ENCODE measurements at places on chromosomes 4 and X.

- no peak for DNase-seq
Measured at GRCh38 chrX:48531358-48531959, 8.1 kb upstream of the TBC1D25 start.

GRCh38 chr4:34953145-34953799, 1291.0 kb downstream of the ARAP2 start:
- peak; percentile 40 for DNase-seq

DNA sequence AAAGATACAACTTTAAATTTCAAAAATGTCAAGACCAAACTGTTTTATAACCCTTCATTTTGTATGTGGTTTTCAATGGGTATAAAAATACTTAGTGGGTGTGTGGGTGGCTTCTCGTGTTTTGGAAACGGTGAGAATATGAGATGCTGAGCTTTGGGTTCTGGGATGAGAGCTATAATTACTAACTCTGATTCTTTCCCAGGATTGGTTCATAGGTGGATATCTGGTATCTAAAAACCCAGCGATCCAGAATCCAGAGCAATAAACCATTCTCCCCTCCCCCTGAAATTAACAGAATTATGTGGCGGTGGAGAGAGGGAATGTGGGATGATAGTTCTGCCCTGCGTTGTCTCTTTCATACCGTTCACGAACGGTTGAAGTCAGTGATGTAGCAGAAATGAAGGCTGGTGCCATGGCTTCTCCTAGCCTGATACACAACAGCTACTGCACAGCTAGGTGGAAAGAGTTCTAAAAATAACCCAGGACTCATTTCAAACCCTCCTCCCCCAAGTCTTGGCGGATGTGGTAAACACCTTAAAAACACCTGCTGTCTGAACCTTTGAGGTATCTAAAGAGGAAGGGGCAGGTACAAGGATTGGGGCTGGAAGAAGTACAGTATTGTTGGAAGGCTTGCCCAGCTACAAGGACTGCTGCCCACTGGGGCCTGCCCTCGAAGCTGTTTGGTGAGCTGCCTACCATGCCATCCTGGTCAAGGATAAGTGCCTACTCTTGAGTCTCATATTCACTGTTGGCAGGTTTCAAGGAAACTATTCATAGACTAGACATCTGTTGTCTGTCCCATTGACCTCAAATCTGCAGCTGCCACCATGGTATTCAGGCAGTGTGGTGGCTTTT, 44.5 kb downstream of the SEPTIN11 start:
- no peak for DNase-seq

DNA sequence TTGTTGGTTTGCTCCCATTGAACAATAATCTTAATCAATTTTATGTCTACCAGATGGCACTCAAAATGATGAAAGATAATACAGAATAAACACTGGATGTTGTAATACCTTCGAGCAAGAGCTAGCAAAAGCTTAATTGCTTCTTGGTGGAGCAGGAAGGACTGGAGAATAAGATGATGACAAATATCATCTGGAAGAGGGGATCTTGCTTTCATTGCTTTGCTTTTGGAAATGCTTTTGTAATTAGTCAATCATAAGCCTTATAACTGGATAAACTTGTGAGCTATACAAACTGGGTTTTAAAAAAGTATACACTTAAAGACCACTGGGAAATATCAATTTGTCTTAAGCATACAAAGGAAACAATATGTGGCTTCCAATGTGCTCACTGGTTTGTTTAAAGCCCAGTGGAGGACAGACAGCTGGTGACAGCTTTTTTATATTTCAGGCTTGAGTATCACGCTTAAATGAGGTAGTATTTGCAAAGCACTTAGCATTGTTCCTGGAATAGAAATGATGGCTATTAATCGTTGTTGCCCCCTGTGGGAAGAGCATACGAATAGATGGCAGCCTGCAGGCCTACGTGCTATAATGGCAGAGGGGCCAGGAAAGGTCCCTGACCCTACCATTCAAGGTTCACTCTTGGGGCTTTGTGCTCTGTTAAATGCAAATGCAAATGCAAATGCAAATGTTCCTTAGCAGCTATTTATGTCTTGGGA, 61.2 kb downstream of the TMEM150C start:
- DNase-seq: no peak

DNA sequence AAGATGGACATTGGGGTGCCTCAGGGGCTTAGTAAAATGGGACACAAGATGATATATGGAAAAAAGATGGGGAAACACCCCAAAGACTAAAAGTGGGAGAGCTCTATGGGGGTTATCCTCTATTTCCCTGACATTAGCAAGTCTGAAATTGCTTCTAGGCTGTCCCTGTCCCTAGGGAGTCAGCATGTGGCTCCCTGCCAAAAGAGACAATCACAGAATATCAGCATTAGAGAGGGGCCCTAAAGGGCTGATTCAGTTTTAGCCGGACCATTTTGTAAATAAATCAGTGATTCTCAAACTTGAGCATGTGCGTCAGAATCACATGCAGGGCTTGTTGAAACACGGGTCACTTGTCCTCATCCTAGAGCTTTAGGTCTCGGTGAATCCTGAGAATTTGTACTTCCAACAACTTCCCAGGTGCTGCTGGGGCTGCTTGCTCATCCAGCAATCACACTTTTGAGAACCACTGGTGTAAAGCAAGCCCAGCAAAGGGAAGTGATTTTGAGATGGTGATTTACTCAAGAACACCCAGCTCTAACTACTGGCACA, 165.3 kb upstream of the DGKK start:
- no peak for DNase-seq

- no peak for DNase-seq
Measured at GRCh38 chrX:133610056-133610455, 194.8 kb upstream of the GPC4 start.

- DNase-seq: no peak
Measured at GRCh38 chr4:181684310-181684709, 558.9 kb upstream of the TENM3 start.

- no peak for DNase-seq
Measured at GRCh38 chr4:8318509-8318908, 49.0 kb downstream of the HTRA3 start.

GRCh38 chr4:76687746-76688448, 210.0 kb downstream of the SOWAHB start:
- DNase-seq: no peak

- DNase-seq: no peak
Measured at GRCh38 chr4:11073621-11074051, 355.1 kb downstream of the HS3ST1 start.

DNA sequence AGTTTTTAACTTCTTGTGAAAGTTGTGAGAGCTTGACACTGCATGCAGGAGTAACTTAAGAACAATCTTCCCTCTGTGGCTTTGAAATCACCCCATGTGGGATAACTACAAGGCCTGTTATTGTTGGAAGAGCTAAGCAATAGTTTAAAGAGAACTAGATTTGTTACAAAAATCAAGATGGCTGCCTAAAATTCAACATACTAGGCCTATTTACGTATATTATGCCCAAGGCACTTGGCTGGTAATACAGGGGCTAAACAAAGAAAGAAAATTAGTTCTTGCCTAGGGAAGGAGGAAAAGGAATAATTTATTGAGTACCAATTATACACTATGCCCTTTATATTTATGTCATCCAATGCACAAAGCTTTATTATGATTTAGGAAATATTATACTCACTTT, 36.1 kb downstream of the DMD start:
- DNase-seq: no peak

DNA sequence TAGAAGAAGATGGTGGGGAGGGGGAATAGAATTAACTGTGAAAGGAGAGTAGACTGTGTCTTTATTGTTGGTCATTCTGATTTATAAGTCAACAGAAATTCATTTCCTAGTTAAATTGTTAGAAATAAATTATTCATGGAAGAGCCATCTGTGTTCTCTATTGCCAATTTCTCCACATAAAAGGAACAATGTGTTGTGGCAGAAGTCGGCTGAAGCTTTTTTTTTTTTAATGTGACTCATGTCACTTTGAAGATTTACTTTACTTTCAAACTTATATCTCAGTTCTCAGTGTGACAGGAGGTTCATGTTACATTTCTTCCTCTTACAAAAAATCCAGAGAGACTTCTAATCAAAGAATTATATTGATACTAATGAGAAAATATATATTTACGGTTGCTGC, 60.5 kb downstream of the CPE start:
- DNase-seq: no peak

GRCh38 chrX:118493653-118494297, 1.8 kb upstream of the DOCK11 start:
- DNase-seq: no peak

- no peak for DNase-seq
Measured at GRCh38 chr4:153511104-153511503, 44.9 kb downstream of the TMEM131L start.

- no peak for DNase-seq
Measured at GRCh38 chr4:140816806-140817510, 60.8 kb upstream of the TBC1D9 start.

DNA sequence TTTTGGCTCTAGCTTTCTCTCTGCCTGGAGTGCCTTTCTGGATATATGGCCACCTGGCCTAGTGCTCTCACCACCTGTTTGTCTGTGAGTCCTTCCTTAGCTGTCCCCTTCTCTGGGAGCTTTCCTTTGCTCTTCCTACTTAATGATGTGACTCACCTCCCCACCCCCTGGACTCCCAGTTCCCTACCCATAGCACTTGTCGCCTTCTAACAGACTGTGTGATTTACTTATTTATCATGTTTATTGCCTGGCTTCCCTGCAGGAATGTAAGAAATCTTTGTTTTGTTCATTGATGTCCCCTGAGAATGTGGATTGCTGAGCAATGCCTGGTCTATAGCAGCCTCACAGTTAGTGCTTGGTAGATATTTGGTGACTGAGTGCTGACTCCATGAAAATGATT, 18.9 kb downstream of the ADD1 start:
- DNase-seq: peak; percentile 22

- no peak for DNase-seq
Measured at GRCh38 chrX:43405191-43405590, 250.9 kb upstream of the MAOA start.

DNA sequence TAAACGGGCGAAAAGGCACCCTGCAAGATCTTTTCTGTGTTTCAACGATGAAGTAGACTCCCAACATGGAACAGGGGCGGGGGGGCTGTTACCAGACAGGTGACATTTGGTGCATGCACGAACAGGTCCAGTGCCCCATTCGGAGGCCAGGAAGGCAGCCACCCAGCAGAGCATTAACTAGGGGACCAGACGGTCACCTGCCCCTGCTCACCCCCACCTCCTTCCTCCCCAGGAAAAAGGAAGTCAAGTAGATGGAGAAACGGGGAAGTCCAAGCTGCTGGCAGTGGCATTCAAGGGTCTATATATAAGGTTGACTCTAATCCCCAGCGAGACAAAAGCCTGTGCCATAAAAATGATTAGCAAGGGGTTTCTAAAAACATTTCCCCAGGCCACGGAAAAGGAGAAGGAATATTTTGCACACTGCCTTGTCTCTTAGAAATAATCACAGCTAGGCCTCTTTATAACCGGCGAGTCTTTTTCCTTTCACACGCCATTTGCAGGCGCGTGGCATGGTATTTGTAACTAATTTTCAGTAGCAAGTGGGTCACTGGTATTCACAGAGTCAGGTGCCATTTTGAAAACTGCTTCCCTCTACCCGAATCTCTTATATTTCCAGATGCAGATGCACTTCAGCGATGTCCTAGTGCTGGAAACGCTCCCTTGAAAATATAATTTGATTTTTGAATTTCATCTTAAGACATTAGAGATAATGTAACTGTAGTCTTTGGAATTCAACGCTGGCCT, 1.2 kb upstream of the TMSB4X start:
- DNase-seq: no peak

DNA sequence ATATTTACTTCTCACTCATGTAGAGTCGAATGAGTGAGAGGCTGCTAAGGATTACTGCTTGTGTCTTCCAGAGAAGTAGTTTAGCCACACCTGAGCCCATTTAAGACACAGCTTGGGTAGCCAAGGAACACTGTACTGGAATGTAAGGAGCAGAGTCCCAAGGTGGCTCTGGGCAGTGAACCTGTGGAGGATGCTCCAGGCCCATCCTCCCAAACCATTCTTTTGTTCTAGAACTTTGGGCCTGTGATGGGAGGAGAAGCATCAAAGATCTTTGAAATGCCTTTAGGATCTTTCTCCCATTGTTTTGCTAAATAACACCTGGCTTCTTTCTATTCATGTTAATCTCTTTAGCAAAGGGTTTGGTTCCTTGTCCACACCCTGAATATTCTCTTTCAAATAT, 162.2 kb downstream of the KLHL4 start:
- DNase-seq: no peak

DNA sequence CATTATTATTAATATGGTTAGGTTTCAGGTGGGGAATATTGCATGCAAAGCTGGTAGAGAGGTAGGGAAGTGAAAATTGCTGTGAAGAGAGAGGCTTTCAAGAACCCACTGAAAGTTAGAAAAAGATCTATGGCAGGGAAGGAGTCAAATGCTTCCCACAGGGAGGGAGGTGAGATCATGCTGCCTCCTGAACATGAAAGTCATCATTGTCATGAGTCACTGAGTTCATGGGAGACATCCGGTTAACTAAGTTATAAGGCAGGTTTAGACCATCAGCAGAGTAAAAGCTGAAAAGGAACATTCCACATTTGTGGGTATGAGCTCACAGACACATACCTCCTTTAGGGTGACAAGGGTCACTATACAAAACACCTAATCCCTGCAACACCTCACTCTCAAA, 16.2 kb downstream of the GATB start:
- peak; percentile 18 for DNase-seq

GRCh38 chrX:101081231-101081630, 2.6 kb downstream of the TMEM35A start:
- no peak for DNase-seq

GRCh38 chr4:81143183-81143582, 71.8 kb downstream of the PRKG2 start:
- no peak for DNase-seq

- no peak for DNase-seq
Measured at GRCh38 chrX:150599226-150599625, 30.8 kb downstream of the MTM1 start.

Data from HEK293T (cell line).